Caco-2 (cell line): ENCODE measurements at places on chromosomes 1 and 21.

- no peak for DNase-seq
Observed at GRCh38 chr1:43760745-43761317, 53.5 kb downstream of the ST3GAL3 start.

DNA sequence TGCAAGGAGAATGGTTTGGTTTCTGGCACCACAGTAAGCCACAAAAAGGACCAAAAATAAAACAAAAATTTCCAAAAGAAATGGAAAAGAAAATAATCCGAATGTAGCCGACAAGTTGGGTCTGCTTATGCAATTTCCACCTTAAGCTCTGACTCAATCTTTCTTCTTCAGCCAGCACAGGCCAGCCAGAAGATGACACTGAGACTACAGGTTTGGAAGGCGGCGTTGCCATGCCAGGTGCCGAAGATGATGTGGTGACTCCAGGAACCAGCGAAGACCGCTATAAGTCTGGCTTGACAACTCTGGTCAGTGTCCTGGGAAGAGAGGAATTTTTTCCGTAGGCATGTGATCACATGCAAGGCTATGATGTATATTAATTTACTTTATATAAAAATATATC lies 23.4 kb downstream of the PDPN start:
- no peak for DNase-seq

GRCh38 chr1:14140831-14141401 lies 440.9 kb downstream of the PRDM2 start:
- no peak for DNase-seq

DNA sequence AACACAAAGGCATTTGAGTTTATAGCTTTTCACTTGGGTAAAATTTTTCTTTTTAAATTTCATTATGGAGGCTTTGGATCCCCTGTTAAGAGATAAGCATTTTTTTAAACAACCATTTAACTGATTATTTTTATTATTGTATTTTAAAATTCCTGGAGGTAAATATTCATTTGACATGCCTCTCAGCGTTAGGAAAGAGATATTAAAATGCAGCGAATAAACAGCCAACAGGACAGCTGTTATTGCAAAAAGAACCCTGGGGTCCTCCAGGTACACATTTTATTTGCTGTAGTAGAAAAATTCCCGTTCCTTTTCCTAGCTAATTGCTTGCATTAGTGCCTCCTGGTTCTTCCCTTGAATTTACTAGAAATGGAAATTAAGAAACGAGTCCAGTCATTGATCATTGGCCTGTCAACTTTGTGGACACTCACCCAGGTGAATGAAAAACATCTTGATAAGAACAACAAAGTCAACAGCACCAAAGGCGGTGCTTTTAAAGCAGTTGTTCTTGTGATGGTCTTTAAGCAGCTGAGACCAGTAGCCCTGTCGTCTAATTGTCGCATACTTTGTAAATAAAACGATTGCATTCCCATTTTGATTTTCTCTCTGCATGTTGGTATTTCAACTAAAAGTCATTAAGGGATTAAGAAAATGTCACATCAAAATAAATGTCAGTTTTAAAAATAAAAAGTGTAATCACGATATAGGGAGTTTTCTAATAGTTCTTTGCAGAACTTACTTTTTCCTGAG lies 282.4 kb downstream of the GRIK1 start:
- peak; percentile 54 for DNase-seq

DNA sequence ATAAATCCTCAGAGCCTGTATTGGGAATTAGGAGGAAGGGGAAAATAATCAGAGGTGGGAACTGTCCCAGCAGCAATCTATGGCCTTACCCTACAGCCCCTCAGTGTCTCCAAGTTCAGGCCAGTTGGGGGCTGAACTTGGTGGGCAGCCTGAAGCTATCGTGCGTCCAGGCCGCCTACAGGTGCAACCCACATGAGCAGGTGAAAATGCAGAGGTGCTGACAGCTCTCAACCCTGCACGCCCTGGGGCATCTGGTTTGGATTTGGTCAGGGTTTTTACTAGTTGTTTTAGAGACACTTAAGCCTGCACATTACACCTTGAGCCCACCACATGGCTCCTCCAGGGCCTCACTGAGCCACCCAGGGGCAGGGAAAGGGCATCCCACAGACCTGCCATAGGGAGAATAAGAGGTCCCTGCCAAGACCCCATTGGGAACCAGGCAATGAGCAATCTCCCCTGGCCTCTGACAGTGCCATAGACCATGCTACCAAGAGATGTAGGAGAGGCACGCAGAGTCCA lies 209.5 kb downstream of the FOXD2 start:
- no peak for DNase-seq

DNA sequence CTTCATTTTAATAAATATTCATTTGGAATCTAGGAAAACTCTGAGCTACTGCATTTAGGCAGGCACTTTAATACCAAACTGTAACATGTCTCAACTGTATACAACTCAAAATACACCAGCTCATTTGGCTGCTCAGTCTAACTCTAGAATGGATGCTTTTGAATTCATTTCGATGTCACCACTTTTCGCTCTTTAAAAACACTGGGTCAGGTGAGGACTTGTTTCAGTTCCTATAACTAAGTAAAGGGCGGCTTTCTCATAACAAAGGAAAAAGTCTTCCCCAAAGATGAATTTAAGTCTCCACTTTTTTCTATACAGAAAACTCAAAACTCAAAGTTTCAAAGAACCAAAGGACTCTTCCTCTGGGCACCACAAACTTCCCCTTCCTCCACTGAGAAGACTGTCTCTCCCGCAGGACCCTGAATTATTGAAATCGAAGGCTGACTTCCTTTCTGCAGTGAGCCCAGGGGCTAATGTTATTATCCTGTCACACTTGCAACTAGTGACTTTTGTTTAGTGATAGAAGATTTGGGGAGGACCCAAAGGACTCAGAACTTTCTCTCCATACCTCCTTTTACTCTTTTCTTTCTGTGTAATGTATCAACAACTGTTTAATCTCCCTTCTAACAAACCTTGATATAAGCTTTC lies 9.7 kb upstream of the DHX9 start:
- no peak for DNase-seq

DNA sequence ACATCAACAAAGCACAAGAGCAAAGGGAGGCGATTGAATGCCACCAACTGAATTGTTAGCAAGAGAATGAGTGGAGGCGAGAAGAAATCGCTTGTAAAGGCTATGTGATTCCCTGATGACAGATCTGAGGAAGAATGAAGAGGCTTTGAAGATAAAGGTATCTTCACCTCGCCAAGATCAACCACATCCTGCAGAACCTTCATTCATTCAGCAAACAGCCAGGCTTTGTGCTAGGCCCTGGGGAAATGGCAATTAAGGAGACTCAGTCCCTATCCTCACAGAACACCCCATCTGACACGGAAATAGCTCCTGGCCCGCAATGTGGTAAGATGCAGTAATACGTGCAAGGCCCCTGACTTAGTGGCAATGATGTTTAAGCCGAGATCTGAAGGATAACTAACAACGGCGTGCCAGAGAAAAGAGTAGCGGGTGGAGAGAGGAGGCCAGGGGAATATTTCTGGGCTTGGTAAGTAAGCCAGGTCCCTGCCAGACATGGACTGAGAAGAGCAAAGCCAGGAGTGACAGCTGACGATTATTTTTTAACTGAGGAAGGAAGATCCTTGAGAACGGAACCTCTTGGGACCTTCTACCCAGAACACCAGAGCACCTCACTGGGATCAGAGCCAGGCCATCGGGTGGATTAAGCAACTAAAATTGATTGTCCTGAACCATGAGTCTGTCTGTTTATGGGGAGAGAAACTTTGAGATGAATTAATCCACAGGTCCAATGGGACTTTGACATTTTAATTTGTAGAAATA lies 4.6 kb upstream of the VSIG8 start:
- DNase-seq = no peak

DNA sequence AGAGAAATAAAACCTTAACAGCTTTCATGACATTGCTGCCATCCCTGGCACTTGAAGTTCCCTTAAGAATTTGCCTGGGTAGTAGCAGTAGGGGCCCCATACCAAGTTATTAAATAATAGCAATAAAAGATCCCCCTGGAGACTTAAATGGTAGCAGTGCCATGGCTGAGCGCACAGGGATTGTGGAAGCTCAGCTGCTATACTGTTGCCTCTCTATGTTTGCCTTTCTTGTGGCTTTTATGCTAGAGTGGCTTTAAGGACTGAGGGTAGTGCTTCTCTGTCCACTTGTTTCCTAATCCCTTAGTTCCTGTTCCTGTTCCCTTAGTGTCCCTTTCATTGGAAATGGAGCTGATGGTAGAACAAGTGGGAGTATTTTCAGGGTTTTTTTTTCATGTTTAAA lies 42.1 kb downstream of the NCF2 start:
- DNase-seq = no peak

DNA sequence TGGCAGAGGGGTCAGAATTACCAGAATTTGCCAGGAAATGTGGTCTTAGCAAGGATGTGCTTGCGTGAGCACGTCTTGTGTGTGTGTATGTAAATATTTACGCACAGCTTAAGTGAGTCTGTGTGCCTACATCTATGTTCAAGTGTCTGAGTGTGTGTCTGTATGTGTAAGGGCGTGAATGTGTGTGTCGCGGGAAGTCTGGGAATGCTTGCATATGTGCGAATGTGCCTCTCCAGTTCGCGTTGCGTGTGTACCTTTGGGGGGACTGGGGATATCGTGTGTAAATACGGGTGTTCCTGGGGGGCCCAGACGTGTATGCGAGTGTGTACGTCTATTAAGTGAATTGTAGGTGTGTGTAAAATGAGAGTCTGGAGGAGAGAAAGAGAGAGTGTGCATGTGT lies 68.6 kb upstream of the POU3F1 start:
- no peak for DNase-seq

GRCh38 chr1:79264285-79264684 lies 257.8 kb upstream of the ADGRL4 start:
- DNase-seq = no peak

- no peak for DNase-seq
Observed at GRCh38 chr1:214557952-214558735, 6.7 kb upstream of the PTPN14 start.

DNA sequence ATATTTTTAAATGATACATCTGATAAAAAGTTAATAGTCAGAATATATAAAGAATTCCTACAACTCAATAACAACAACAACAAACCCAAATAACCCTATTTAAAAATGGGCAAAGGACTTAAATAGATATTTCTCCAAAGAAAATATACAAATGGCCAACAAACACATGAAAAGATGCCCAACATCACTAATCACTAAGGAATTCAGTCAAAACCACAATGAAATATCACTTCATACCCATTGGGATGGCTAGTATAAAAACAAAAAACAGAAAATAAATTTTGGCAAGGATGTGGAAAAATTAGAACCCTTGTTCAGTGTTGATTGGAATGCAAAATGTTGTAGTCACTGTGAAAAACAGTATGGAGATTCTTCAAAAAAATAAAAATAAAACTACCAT lies 184.8 kb upstream of the RAB4A start:
- no peak for DNase-seq

- DNase-seq = no peak
Observed at GRCh38 chr1:178088651-178089050, 5.3 kb upstream of the RASAL2 start.

- no peak for DNase-seq
Observed at GRCh38 chr1:5898266-5898665, 94.0 kb downstream of the NPHP4 start.

GRCh38 chr1:15180945-15181523 lies 27.5 kb downstream of the TMEM51 start:
- DNase-seq = peak; percentile 39

- DNase-seq = no peak
Observed at GRCh38 chr1:153649137-153649862, 9.2 kb upstream of the SNAPIN start.

- DNase-seq = no peak
Observed at GRCh38 chr1:213519098-213519497, 468.1 kb downstream of the RPS6KC1 start.

DNA sequence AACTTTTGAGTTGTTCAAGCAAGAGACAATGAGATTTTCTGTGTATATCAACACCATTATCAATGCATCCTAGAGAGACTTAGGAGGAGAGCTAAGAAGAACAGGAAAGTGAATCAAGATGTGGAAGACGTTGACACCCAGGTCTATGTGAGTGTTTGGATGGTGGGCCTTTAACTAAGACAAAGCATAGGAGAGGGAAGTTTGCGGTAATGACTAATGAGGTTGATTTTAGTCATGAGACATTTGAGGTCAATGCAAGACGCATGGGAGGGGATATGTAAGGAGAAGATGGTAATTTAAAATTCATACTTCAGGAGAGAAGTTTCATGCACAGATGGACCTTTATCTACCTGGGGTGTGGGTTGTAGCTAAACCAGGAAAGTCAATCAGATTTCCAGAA lies 269.6 kb downstream of the VAV3 start:
- DNase-seq = no peak

DNA sequence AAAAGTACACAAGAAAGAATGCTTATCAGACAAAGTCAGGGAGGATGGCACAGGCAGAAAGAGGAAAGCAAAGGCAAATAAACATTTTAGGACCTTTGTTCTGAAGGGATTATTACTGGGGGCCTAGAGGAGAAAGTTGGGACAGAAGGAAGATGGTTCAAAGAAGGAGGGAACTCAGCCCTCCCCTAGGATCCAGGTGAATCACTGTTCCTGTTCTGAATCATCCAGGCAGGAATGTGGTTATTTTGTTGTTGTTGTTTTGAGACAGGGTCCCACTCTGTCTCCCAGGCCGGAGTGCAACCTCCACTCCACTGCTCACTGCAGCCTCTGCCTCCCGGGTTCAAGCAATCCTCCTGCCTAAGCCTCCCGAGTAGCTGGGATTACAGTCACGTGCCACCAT lies 38.5 kb upstream of the PSEN2 start:
- no peak for DNase-seq

- DNase-seq = no peak
Observed at GRCh38 chr1:65393347-65393746, 27.1 kb upstream of the LEPR start.

GRCh38 chr1:44355582-44356305 lies 687 bp upstream of the ERI3 start:
- no peak for DNase-seq

- DNase-seq = peak; percentile 97
Observed at GRCh38 chr1:202860744-202861419, 28.1 kb downstream of the RABIF start.

DNA sequence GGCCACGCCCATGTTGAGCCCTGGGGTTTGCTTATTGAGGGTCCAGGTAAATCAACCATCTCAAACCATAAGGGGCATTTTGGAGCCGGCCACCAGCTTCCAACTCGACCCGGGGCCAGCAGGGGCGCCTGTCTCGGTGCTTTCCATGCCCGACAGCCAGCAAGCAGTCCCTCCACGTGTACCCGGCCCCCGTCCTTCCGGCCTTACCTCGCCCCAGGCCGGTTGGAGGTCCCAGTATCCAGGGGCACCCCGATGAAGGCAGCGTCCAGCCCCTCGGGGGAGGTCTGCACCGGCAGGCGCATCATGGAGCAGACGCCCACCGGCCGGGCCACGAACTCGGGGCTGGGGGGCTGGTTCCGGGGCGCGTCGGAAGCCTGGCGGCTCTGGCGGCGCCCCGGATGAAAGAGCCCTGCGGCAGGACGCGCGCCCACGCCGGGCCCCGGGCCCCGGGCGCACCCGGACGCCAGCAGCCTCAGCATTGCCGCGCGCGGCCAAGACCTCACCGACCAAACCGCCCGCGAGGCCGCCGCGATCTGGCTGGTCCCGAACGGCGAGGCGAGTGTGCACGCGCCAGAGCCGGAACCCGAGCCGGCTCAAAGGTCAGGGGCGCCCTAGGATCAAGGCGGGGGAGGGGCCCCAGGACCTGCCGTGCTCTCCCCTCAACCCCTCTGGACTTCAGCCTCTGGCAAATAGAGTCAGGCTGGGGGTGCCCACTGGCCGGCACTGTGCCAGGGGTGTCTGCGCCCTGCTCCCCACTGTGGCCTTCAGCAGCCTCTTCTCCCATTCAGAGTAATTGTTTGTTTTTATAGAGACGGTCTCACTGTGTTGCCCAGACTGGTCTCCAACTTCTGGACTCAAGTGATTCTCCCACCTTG lies at the start of gene AGMAT:
Gene AGMAT, minus strand, starts transcription at position 563 of the 875 bp plus-strand sequence. Its CDS starts 84 bp downstream, at position 479.
- DNase-seq = peak; percentile 77
